ENCODE measurements at places on chromosomes 6 and 20.
A peak's percentile ranks its signal among the peaks of the same experiment; 100 is the strongest.

- no peak for DNase-seq
Measured at GRCh38 chr6:86973088-86973487, 35.8 kb downstream of the HTR1E start.

- DNase-seq: peak; percentile 1
Measured at GRCh38 chr6:114747995-114748625, 405.3 kb upstream of the HS3ST5 start.

- no peak for DNase-seq
Measured at GRCh38 chr20:43996240-43996930, 81.7 kb downstream of the TOX2 start.

- DNase-seq: peak; percentile 73
Measured at GRCh38 chr20:8152183-8152582, 20.1 kb downstream of the PLCB1 start.

- no peak for DNase-seq
Measured at GRCh38 chr6:11903645-11904044, 108.5 kb upstream of the HIVEP1 start.
